ENCODE measurements at places on chromosomes 2 and 18.

- DNase-seq: no peak
Measured at GRCh38 chr2:205235434-205235833, 446.9 kb upstream of the NRP2 start.

- DNase-seq: no peak
Measured at GRCh38 chr2:44560352-44560751, 198.6 kb downstream of the CAMKMT start.

DNA sequence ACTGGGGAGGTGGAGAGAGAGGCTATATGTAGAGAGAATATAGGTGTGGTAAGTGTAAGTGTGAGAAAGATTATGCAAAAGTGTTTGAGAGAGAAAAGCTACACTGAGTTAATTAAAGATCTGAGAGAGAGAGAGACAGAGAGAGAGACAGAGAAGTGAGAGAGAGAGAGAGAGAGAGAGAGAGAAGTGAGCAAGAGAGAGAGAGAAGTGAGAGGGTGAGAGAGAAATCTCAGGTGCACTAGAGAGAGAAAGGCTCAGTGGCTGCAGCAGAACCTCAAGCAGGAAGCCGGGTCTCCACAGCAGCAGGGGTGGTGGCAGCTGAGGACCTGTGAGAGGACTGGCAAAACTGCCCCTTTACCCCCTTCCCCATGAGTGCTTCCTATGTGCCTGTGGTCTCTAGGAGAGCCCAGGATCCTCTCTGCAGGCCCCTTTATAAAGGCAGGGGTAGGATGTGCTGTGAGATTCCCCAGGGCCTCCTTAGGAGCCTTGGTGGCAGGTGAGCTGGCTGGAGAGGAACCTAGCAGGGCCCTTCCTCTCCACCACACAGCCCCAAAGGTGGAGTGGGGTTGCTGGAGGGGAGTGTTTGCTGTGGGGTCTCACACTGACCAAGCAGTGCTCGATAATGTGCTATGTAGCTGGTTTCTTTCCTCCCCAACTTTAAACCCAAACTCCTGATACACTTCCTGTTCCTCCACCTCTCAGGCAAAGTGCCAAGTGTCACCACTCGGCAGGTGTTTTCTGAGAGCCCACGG lies 52.6 kb downstream of the SLC4A5 start:
- DNase-seq: no peak

DNA sequence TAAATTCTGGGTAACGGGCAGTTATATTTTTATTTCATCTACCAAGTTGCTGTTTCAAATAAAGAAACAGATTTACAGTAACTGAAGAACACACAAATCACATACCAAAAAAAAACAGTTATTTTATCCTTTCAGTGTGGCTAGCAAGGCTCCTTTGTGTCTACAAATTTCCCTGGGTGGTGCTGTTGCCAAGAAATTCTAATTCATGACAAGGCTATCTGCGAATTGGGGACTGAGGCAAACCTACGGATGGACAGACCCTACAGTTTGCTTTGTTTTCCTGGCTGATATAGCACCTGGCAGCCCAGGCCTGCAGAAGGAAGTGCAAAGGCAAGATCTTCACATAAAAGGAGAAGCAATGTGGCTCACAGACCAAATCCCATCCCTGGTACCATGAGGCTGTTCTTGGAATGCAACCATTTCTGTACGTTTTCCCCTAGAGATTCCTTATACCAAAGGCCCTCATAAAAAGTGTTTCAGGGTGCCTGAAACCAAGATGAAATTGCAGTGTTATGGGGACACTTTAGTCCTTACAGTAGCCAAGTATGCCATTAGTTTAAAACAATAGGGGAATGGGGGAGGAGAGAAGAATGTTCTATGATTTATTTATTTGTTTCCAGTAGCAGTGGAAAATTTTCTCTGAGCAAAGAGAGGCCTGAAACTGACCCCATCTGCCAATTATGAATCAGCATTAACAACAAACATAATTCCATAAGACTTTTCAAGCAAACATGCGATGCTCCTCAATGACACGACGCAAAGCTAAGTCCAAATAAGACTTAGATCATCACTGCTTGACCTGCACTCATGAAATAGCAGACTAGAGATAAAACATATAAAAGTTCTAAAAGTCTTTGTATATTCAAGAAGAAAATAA lies 4.3 kb downstream of the KLF7 start:
- no peak for DNase-seq

DNA sequence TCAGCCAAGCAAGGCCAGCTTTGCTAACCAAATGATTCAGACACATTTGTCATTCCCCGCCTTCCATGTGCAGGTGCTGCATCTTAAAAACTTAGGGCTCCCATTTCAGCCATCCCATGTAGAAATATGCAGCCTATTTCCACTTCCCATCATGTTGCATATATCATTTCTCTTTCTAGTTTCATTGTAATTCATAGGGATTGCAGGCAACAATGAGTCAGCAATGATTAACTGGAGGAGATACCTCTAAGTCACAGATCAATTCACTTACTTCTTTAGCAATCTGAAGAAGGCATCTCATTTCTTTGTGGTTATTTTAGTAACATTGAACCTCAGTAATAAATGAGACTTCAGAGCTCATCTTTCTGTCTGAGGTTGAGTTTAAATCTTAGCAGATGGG lies 276.1 kb upstream of the PKDCC start:
- no peak for DNase-seq

DNA sequence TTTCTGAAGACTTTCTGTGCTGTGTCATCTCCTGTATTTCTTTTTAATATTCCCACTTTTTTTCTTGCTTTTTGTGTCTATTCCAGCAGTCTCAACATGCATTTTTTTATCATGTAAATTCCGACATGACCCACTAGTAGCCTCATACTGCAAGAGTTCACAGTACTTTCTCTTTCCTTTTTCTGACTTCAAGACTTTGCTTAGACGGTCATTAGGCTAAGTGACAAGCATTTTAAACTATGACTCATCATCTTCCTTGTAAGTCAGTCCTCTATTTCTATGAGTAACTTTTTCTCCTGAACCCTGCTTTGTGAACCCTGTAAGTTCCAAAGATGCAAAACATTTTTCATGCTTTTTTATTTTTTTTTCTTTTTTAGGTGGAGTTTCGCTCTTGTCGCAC lies 381.2 kb downstream of the TXNL1 start:
- DNase-seq: no peak

DNA sequence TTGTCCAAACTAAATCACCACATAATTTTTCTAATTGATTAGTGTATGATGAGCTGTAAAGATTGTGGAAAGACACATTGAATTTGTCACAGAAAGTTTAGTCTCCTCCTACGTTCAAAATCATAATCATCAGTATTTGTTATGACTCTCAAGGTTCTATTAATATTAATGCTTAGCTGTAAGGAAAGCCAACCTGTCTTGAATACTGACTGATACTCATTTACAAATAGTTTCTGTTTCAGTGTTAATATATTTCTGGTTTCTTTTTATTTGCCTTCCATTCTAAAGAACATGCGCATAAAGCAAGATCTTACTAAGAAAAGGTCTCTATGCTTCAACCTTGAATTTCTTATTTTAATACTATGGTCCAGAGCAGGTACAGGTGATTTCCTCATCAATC lies 55.1 kb downstream of the CPS1 start:
- DNase-seq: no peak

- DNase-seq: peak; percentile 86
Measured at GRCh38 chr2:172465417-172466334, 38.3 kb downstream of the ITGA6 start.

DNA sequence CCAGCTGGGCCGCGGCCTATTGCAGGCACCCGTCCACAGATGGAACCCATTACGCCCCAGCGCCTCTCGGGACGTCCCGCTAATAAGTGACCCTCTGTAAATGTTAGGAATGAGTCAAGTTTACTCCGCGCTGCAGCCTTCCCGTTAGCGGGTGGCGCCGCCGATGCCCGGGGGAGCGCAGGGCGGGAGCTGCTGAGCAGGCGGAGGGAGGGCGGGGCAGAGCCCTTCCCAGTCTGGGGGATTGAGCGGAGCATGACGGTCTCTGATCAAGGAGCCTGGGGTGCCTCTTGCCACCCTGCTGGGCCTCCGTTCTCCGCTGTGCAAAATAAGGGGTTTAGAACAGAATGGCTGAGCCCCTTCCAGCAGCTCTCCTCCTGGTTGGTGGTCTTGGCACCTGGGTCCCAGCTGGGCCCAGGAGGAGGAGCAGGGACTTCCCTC lies 10.5 kb downstream of the CROCC2 start:
- DNase-seq: no peak

DNA sequence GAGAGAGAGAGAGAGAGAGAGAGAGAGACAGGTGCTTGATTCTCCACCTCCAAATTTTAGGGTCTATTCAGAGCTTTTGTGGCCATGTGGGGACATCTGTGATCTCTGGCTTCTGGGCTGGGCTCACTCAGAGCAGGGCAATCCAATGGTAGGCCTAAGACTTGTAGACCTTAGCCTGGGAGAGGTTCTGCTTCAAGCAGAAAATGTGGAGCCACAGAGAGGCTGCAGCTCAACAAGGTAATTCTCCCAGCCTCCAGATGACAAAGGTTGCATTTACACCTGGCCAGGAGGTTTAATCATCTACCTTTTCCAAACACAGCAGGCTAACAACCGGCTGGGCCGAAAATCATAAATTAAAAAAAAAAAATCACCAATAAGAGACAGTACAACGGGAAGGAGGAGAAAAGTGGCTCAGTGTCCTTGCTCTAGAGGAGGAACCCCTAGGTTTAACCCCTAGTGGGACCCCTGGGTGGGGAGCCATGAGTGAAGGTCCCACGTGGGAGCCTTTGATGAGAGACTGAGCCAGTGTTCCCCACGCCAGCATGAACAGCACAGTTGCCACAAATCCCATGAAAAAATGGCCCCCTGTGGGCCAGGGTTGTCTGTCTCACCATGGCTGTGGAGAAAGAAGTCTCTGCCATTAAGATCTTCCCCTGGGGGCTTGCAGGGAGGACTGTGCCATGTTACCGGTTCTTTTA lies 124.0 kb upstream of the GATA6 start:
- DNase-seq: no peak

DNA sequence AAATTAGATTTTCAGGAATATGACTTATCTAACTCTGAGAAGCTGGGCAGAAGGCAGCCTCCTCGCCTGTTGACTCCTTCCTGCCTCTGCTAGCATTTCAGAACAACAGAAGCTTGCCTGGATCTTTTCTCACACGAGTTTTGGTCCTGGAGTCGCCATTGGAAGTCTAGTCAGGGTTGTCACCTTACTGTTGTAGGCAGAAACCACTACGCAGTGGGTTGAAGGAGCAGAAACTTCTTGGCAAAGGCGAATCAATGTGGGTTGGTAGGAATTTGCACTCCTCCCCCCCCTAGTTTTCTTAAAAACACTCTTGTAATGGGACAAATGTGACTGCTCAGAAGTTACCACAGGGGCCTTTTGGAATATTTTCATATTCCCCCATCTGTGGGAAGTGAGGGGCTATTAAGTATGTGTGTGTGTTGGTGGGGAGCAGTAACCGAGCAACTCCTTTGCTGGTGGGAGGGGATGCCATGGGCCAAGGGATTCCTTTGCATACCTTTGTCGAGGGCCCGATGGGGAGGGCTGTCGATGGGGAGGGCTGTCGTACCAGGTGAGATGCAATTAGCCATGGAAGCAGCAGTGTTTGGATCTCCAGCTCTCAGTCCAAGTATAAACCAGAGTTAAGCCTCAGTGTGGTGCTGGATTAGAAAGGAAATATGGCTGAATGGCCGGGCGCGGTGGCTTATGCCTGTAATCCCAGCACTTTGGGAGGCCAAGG lies 117.4 kb downstream of the FMNL2 start:
- DNase-seq: no peak

DNA sequence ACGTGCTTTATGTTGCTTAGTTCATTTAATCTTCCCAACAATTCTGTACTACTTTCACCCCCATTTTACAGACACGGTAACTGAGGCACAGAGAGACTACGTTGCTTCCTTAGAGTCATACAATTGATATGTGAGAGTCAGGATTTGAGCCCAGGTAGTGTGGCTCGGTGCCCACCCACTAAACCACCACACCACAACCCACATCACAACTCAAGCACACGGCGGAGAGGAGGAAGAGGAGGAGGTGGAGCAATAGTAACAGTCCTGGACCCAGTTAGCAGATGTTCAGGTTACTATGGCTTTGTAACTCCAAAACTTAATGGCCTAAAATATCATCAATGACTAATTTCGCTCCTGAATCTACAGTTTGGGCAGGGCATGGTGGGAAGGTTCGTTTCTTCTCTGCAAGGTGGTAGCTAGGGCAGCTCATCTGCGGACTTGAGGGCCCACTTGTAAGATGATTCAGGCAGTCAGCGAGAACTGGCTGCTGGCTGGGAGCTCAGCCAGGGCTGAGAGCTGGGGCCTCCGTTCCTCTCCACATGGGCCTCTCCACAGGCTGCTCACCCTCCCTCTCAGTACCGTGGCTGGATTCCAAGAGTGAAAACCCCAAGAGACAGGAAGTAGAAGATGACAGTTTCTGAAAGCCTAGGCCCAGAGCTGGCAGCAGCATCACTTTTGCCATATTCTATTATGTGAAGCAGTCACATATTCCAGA lies 167.1 kb downstream of the ZFP36L2 start:
- DNase-seq: no peak

- no peak for DNase-seq
Measured at GRCh38 chr2:106649306-106649705, 162.1 kb downstream of the CD8B2 start.

- DNase-seq: no peak
Measured at GRCh38 chr2:236618370-236618769, 48.7 kb downstream of the ACKR3 start.

GRCh38 chr18:2471523-2471922 lies 99.8 kb downstream of the METTL4 start:
- no peak for DNase-seq

GRCh38 chr2:46010223-46010924 lies 286.8 kb upstream of the EPAS1 start:
- DNase-seq: no peak

GRCh38 chr2:71538656-71539265 lies 85.4 kb downstream of the DYSF start:
- no peak for DNase-seq

GRCh38 chr2:20452551-20452950 lies 5.7 kb downstream of the RHOB start:
- no peak for DNase-seq

DNA sequence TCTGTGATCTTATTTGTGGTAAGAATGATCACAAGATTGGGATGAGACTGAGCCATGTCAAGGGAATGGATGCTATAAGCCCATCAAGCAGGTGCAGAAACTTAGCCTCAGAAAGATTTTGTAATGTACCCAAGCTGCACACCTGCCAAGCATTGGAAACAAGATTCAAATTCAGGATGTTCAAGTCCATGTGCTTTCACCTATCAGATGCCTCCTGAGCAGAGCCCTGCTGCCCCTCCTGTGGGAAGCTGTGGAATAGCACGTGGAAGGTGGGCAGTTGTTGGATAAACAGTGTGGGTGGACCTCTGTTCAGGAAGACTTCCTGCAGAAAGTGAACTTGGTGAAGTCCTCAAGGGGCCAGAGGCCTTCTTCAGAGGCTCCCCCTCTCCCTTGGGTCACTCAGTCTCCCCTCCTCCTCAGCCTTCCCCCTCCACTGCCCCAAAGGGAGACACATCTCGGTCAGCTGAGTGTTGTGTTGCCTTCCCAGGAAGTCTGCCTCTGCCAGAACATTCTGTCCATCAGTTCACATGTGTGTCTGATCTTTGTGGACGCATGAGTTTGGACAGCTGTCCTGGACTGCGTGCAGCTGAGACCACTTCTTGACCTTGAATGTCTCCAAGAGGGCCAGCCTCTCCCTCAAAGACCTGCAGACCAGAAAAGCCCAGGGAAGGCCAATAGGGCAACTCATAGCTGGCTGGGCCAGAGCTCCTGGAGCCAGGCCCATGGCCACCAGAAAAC lies 186.1 kb downstream of the INHBB start:
- no peak for DNase-seq
